ENCODE measurements at places on chromosomes 1 and 21. TPM values are rescaled to one million over a fixed set of nuclear protein-coding genes. Genes with fewer than 3 reads are reported as not detected.

The HYI gene
- total RNA-seq, result 55.8 TPM

GRCh38 chr1:31300193-31300592, 3.4 kb downstream of the ZCCHC17 start:
- H3K27ac ChIP-seq, result no peak overlapping the region
- H3K4me1 ChIP-seq, result peaks cover 36% of the 10 kb centered on the region
- no peak overlapping the region for H3K4me3 ChIP-seq
- no peak for DNase-seq
- no peaks in the 10 kb centered on the region for H3K36me3 ChIP-seq

GRCh38 chr1:162191396-162192305, 122.2 kb downstream of the NOS1AP start:
- H3K4me3 ChIP-seq, result no peak overlapping the region
- H3K36me3 ChIP-seq, result no peaks in the 10 kb centered on the region

GRCh38 chr21:34154878-34155277, 81.5 kb downstream of the MRPS6 start:
- no peak overlapping the region for H3K4me3 ChIP-seq
- H3K36me3 ChIP-seq, result no peaks in the 10 kb centered on the region
- DNase-seq, result no peak
- no peak overlapping the region for H3K27ac ChIP-seq
- no peaks in the 10 kb centered on the region for H3K27me3 ChIP-seq
- H3K4me1 ChIP-seq, result peaks cover 11% of the 10 kb centered on the region

- no peak for DNase-seq
- H3K4me3 ChIP-seq, result no peak overlapping the region
- H3K4me1 ChIP-seq, result peaks cover 39% of the 10 kb centered on the region
- H3K27me3 ChIP-seq, result peaks cover 12% of the 10 kb centered on the region
- no peaks in the 10 kb centered on the region for H3K36me3 ChIP-seq
These were observed 91.6 kb upstream of the COL6A1 start for GRCh38 chr21:45889961-45890360.

The FBXO44 gene
- total RNA-seq, result 28.1 TPM

DNA sequence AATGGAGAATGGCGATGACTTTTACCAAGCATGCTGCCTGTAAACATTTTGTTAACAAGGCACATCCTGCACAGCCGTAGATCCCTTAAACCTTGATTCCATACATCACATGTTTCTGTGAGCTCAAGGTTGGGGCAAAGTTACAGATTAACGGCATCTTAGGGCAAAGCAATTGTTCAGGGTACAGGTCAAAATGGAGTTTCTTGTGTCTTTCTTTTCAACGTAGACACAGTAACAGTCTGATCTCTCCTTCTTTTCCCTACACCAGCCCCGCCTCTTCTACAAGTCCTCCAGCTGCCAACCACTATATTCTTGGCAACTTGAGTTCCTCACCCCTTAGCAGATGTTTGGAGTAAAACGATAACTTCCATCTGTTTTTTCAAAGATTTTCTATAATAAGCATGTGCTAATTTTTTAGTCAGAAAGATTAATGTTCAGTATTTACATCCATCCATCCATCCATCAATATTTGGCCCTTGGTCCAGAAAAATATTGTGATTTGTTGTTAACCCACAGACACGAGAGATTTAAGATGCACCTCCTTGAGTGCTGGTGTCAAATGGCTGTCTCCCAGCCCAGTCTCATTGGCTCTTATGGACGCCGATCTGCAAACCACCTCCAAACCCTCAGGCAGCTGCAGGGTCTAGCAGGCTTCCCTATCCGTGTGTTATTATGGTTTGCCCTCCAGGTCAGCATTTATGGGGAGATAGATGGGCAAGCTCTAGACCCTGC, 3.8 kb downstream of the DNALI1 start:
- H3K36me3 ChIP-seq, result peaks cover 8% of the 10 kb centered on the region
- DNase-seq, result no peak
- H3K27ac ChIP-seq, result no peak overlapping the region
- H3K27me3 ChIP-seq, result no peaks in the 10 kb centered on the region
- H3K4me3 ChIP-seq, result no peak overlapping the region
- peaks cover 11% of the 10 kb centered on the region for H3K4me1 ChIP-seq
